NCI-H524 (cell line): ENCODE measurements at places on chromosomes 4 and X.

- DNase-seq, result peak; percentile 90
Measured at GRCh38 chrX:2549876-2550275, 49.1 kb upstream of the DHRSX start.

- DNase-seq, result peak; percentile 66
Measured at GRCh38 chrX:118847676-118848075, 24.1 kb downstream of the ZCCHC12 start.

DNA sequence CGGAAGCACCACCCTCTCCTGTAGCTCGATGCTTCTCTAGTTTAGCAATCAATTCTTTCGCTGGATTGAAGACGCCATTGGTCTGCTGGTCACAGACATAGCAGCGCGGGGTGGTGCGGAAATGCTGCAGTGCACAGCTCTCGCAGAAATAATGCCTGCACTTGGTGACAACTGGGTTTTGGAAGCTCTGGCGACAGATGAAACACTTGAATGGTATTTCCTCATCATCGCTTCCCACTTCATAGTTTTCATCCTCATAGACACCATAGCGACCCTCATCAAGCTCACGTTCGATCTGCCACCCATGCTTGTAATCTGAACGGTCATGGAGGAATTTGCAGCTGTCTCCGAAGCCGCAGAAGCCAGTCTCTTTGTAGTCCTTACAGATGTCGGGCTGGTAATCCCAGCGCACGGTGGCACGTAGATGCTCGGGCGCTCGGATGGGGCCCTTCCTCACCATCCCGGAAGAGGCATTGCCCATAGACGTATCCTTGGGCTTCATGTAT, 854 bp downstream of the RNF113A start:
- peak; percentile 29 for DNase-seq

GRCh38 chr4:22962295-22962694, 269.6 kb downstream of the GBA3 start:
- no peak for DNase-seq

- DNase-seq, result no peak
Measured at GRCh38 chr4:77293426-77293825, 136.4 kb downstream of the CCNG2 start.

DNA sequence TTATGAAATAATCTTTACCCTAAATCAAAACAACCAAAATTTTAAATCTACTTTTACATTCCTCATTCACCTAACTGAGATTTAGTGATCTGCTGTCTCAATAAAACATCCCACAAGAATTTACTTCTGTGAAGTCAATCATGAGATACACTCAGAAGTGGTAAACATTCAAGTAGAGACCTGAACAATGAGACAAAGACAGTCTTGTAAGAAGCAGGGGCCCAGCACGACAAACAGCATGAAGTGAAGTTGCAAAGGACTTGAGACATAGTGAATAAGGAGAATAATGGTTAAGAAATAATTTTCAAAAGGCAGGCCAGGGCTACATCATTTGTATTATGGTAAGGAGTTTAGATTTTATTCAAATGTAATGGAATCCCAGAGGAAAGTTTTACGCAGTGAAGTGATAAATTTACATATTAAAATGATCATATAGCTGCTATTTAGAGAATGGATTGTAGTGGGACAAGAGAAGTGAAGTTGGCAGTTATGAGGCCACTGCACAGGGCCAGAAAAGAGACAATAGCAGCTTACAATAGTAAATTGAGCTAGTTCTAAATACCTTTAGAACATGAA, 101.9 kb downstream of the MAB21L2 start:
- no peak for DNase-seq

- DNase-seq, result no peak
Measured at GRCh38 chr4:5824227-5824626, 68.7 kb downstream of the CRMP1 start.

DNA sequence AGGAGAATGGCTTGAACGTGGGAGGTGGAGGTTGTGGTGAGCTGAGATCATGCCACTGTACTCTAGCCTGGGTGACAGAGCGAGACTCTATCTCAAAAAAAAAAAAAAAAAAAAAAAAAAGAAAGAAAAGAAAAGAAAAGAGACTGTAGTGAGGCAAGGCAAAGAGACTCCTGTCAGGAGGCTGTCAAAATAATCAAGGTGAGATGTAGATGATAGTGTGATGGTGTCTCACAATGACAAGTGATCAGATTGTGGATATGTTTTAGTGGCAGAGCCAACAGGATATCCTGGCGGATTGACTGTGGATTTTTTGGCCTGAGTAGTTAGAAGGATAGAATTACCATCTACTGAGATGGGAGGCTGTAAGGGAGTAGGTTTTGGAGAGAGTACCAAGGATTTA, 12.6 kb downstream of the TRPC5OS start:
- no peak for DNase-seq

GRCh38 chrX:55794405-55794804, 76.9 kb downstream of the RRAGB start:
- no peak for DNase-seq

- peak; percentile 84 for DNase-seq
Measured at GRCh38 chrX:49233176-49233575, at the start of gene CACNA1F. Gene CACNA1F (minus strand): TSS chrX:49233340. CDS start chrX:49233309, 31 bp downstream.

GRCh38 chr4:98343626-98344025, 82.4 kb downstream of the RAP1GDS1 start:
- DNase-seq, result no peak

DNA sequence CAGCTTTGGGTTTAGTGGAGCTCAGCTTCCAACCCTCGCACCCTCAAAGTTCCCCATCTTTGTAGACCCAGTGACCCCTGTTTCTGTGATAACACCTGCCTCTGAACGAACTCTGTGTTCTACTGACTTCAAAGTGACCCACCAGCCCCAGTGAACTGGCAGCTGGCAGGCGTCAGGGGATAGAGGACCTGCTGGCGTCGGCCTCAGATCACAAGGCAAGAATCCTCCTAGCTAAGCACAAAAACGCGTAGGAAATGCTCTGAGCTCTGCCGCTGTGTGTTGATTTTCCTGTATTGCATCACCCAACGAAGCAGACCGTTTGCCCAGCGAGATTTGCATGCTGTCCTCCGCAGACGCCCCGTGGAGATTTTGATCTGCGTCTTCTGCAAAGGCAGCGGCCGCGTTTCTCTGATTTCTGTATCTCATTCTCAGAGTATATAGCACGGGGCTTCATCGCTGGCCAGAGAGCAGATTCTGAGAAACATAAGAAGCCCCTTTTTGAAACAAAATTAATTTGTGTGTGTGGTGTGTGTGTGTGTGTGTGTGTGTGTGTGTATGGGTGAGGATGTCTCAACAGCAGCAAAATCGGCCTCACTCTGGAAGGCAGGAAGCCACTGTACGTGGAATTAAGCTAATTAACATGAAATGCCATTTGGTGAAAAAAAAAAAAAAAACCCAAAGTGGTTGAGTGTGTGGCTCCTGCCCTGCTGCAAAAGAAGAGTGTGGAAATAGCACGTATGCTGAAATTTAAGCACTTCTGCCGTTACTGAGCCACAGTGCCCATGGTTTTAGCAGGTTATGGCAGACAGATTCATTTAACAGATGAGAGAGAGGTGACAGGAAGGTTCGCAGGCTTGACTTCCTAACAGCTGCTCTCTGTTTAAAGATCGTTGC, 29.2 kb upstream of the ASMTL start:
- no peak for DNase-seq

DNA sequence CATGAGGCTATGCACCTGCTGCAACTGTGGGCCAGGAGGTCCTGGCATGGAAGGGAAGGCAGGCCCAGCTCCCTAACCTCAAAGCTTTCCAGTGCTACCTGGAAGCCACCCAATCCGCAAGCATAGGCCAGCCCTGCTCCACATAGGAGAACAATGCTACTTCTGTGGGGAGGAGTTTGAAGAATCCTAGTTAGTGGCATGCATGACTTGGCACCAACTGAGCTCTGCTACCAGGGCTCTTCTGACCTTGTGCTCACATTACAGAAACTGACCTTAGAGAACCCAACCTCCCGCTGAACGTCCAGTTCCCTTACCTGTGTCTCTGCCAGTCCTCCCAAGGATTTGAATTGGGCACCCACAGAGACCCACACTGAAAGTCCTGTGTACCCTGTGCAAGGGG, 58.8 kb downstream of the USP46 start:
- DNase-seq, result no peak

DNA sequence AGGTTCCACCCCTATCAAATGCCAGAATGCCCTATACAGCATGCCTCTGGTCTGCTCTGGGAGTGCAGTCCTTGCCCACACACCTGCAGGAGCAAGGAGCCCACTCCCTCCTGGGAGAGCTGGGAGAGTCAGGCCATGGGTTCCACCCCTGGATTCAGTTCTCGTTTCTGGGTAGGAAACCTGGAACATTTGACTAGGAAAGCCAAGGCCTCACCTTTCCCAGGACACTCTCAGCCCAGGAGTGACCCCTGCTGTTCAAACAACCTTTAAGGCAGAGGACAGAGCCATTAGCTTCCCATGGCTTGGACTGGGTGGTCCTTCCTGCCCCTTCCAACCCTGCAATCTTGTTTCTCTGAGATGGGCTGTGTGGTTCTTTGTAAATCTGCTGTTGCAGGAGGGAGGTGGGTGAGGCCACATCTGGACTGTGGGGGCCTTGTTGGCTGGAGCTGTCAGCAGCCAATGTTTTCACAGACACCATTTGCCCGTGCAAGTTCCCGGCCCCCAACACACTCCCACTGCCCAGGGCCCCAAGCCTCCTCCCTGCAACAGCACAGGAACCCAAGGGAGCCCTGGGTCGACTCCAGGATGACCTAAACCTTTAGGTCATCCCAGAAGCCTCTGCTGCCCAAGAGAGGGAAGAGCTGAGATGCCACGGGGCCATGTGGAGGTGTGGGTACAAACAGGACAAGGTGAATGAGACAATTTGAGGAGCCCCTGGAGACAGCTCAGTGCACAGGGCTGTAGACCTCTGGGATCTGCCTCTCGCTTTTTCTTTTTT, 104.4 kb downstream of the PJA1 start:
- no peak for DNase-seq

- no peak for DNase-seq
Measured at GRCh38 chr4:19177616-19178015, 1074.1 kb upstream of the SLIT2 start.

DNA sequence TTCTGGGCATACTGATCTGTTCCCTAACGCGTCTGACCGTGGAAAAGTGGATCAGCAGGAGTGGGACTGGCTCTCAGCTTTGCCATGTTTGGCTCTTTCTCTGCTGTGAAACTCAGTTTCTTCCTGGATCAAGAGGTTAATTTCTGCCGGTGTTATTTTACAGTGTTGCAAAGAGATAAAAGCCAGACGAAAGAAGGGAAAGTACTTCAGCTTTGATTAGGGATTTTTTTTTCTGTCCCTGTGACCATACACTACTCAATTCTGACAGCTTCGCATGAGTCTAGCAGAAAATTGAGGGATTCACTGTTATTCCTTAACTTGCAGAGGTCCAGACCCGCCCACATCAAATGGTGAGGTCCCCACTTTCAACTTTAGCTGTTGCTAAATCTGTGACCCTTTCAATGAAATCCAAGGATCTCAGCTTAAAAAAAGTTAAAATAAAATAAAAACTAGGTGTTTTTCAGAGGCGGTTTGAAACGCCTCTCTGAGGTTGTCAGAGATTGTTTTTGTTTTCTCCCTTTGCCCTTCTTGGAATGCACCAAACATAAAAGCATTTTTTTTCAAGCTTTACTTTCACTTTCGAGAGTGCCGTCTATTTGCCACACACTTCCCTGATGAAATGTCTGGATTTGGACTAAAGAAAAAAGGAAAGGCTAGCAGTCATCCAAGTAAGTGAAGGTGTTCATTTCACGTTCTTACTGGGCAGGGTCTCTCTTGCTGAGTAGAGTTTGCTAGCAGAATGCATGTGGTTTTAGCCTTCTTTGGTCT, at the start of gene TLR3:
Gene TLR3 (plus strand): TSS at position 576 of the 768 bp plus-strand sequence. CDS start 7,464 bp downstream, outside the sequence.
- DNase-seq, result no peak

DNA sequence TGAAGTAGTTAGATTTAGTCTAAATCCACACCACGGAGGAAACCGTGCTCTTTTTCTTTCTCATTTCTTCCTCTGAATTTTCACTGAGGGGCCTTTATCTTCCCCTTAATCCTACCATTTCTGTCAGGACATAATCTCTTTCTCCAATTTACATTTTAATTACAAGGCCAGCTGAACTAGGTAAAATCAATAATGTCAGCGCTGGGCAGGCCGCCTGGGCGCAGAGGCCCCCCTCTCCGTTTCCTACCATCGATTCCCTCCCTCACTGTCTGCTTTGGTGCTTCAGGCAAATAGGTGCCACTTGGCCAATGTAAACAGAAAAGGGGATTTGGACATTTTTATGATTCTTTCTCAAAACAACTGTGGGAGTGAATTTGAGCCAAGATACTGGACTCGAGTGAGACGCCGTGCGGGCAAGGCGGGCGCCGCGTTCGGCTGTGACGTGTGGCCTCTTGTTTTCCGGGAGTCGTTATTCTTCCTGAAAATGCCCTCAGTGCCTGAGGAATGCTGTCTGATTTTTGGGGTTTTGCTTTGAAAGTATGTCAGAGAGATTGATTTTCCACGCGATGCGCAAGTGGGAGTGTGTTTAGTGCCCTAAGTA, 22.6 kb downstream of the UVSSA start:
- no peak for DNase-seq

GRCh38 chr4:25441519-25442117, 64.6 kb downstream of the ANAPC4 start:
- DNase-seq, result peak; percentile 75

DNA sequence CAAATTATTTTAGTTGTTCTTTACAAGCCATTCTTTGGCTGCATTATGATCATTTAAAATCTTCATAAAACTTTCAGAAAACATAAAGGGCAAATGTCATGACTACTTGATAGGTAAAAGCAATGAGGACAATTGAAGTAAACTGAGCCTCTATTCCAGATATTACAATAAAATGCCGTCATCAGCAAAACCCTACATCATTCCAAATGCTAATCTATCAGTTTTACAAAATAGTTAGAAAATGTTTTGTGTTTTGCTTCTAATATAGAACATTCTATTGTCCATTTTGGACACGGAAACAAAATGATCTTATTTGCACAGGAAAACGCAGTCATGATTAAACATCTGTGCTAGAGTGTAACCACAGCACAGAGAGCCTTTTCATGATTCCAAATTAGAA, 1330.6 kb upstream of the ADGRL3 start:
- no peak for DNase-seq

- DNase-seq, result no peak
Measured at GRCh38 chr4:14069886-14070285, 442.4 kb upstream of the BOD1L1 start.

GRCh38 chr4:117162976-117163375, 77.6 kb upstream of the TRAM1L1 start:
- no peak for DNase-seq

DNA sequence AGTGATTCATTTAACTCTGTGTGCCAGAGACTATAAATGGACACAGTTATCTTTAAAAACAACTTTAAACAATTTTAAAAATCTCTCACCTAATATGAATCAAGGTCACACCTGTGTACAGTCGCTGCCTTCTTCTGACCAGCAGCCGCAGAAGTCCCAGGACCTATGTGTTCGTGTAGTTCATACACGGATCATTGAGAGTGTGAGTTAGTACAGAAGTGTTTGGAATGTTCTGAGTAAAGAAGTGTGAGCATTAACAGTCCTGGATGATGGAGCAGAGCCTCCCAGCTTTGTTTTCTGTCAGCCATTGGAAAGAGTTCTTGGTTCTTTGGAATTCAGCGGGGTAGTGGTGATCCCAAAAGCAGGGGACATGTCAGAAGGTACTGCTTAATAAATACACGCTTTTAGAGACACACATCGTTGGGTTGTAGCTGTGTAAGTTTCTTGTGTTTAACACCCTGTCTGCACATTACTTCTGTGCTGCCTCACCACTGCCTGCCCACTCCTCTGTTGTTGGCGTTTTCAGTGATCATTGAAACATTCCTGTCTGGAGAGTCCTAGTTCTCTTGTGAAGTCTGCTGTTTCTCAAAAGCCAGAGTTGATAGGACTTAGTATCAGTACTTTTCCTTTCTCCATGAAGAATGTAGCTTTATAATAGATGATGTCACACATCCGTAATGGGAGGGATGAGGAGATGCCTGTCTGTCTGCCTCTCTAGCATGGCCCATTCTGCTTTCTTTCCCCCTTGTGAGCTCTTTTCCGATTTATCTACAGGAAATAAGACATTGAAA, 90.6 kb downstream of the PTTG2 start:
- no peak for DNase-seq
